ENCODE measurements at places on chromosomes 1 and 21. TPM values are rescaled to one million over a fixed set of nuclear protein-coding genes. Genes with fewer than 3 reads are reported as not detected.

- no peak overlapping the region for H3K4me3 ChIP-seq
- DNase-seq = no peak
- H3K36me3 ChIP-seq = no peaks in the 10 kb centered on the region
- H3K4me1 ChIP-seq = no peaks in the 10 kb centered on the region
- H3K27me3 ChIP-seq = no peaks in the 10 kb centered on the region
These were observed 327.7 kb downstream of the SMYD3 start for GRCh38 chr1:246179401-246179800.

- H3K27ac ChIP-seq = no peak overlapping the region
- no peak overlapping the region for H3K4me3 ChIP-seq
- peaks cover 61% of the 10 kb centered on the region for H3K36me3 ChIP-seq
- no peaks in the 10 kb centered on the region for H3K27me3 ChIP-seq
- peaks cover 21% of the 10 kb centered on the region for H3K4me1 ChIP-seq
These were observed 9.1 kb upstream of the SYTL1 start for GRCh38 chr1:27332536-27333281.

DNA sequence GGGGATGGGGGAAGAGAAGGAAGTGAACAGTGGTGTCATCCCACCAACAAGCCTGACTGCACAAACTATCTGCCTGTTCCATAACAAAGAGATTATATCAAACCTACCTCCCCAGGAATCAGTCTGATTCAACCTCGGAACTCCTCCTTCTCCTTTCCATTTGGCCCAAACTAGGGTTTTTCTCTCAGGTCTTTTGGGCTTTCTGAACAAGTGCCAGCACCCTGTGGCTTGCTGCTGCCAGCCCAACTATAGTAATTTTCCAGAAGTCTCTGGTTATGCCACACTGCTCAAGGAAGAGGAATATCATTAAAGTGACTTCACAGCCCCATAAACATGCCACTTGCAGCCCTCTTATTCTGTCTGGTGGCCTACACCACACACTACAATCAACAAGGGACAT is 70.5 kb downstream of the RGS7 start:
- H3K4me1 ChIP-seq = no peaks in the 10 kb centered on the region
- DNase-seq = no peak
- H3K27ac ChIP-seq = no peak overlapping the region
- no peak overlapping the region for H3K4me3 ChIP-seq

DNA sequence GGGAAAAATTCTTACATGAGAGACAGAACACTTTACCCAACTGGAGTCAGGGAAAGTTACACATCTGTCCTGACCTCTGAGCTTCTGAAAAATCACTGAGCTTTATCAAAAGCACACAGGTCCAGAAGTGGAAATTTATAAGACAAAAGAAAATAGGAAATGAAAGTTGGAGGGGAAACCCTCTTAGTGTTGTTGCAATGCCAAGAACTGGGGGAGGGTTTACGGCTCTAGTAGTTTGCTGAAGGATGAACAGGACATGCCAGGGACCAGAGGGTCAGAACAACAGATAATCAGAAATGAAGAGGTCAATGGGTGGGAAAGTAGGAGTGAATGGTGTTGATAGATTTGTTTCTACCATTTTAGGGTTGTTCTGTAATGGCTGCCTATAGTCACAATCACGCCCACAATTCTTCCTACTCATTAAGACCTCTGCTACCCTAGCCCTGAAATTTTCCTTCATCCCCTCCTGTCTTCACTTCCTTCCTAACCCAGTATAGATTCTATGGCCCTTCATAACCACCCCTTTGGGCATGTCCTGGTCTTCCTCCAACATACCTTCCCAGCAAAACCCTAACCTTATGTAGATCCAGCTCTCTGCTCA is 30.3 kb upstream of the FMOD start:
- no peaks in the 10 kb centered on the region for H3K27me3 ChIP-seq
- H3K36me3 ChIP-seq = no peaks in the 10 kb centered on the region
- H3K4me1 ChIP-seq = no peaks in the 10 kb centered on the region
- no peak overlapping the region for H3K4me3 ChIP-seq
- no peak overlapping the region for H3K27ac ChIP-seq

The C1orf87 gene
- total RNA-seq = not detected

DNA sequence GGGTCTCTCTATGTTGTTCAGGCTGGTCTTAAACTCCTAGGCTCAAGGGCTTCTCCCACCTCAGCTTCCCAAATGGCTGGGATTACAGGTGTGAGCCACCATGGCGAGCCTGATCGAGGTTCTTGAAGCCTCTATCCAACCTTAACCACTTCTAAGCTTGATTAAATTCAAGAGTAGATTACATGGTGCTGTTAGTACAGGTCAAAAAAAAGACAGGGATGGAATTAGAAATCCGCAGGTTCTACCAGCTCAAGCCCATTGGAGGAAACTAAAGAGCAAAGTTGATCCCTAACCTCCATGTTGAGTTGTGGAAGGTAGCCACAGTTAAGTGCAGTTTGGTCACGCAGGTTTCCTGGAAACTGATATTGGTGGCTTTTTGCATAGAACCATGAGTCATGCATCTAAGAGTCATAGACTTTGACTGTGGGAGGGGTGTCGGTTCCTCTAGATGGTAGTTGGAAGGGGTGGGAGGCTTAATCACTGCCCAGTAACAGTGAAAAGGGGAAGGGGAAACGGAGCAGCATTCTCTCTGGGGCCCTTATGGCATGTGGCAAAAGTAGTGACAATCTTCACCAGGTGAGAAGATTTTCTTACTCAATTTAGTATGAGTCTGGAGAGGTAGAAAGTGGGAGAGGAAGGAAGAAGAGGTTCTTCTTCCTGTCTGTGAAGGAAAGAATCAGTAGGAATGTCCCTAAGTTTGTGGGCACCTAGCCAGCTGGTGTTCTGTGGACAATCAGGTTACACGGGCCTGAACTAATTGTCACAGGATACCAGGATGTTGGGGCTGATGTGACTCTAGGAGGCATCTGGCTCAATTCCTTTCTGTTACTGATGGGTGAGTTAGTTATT is 7.0 kb downstream of the CD53 start:
- peak overlapping the region; percentile 8 for H3K4me3 ChIP-seq
- DNase-seq = peak; percentile 42
- H3K4me1 ChIP-seq = peaks cover 35% of the 10 kb centered on the region

GRCh38 chr1:180415985-180416633 is 86.3 kb downstream of the ACBD6 start:
- DNase-seq = peak; percentile 37
- peaks cover 3% of the 10 kb centered on the region for H3K36me3 ChIP-seq
- no peaks in the 10 kb centered on the region for H3K4me1 ChIP-seq
- H3K27ac ChIP-seq = no peak overlapping the region
- H3K4me3 ChIP-seq = no peak overlapping the region

DNA sequence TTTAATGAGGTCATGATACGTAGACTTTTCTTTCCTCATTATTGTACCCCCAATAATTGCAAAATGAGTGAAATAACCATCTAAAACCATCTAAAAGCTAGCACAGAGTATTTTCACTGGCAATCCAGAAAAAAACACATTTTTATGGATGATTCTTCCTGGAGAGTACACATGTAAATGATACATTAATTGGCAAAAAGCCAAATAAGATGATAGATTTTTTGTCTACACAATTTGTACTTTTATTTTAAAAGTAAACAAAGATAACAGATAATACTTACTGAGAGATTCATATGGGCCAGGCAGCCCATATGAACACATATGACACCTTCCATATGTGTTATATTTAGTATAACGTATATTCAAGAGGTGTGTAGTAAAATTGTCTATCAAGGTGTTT is 2.5 kb upstream of the KRTAP19-7 start:
- no peaks in the 10 kb centered on the region for H3K36me3 ChIP-seq
- H3K27me3 ChIP-seq = no peaks in the 10 kb centered on the region
- DNase-seq = no peak
- no peak overlapping the region for H3K27ac ChIP-seq

GRCh38 chr1:153261281-153262069 is 2.0 kb downstream of the LORICRIN start:
- H3K27me3 ChIP-seq = peaks cover 44% of the 10 kb centered on the region
- H3K4me1 ChIP-seq = peaks cover 16% of the 10 kb centered on the region
- no peak overlapping the region for H3K27ac ChIP-seq
- H3K4me3 ChIP-seq = peak overlapping the region; percentile 7
- H3K36me3 ChIP-seq = no peaks in the 10 kb centered on the region

DNA sequence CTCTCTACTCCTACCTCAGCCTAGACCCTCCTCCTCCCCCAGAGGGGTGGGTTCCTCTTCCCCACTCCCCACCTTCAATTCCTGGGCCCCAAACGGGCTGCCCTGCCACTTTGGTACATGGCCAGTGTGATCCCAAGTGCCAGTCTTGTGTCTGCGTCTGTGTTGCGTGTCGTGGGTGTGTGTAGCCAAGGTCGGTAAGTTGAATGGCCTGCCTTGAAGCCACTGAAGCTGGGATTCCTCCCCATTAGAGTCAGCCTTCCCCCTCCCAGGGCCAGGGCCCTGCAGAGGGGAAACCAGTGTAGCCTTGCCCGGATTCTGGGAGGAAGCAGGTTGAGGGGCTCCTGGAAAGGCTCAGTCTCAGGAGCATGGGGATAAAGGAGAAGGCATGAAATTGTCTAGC is 21.6 kb upstream of the VPS13D start:
- no peak for DNase-seq
- H3K27me3 ChIP-seq = no peaks in the 10 kb centered on the region
- H3K4me3 ChIP-seq = no peak overlapping the region
- H3K4me1 ChIP-seq = peaks cover 53% of the 10 kb centered on the region

DNA sequence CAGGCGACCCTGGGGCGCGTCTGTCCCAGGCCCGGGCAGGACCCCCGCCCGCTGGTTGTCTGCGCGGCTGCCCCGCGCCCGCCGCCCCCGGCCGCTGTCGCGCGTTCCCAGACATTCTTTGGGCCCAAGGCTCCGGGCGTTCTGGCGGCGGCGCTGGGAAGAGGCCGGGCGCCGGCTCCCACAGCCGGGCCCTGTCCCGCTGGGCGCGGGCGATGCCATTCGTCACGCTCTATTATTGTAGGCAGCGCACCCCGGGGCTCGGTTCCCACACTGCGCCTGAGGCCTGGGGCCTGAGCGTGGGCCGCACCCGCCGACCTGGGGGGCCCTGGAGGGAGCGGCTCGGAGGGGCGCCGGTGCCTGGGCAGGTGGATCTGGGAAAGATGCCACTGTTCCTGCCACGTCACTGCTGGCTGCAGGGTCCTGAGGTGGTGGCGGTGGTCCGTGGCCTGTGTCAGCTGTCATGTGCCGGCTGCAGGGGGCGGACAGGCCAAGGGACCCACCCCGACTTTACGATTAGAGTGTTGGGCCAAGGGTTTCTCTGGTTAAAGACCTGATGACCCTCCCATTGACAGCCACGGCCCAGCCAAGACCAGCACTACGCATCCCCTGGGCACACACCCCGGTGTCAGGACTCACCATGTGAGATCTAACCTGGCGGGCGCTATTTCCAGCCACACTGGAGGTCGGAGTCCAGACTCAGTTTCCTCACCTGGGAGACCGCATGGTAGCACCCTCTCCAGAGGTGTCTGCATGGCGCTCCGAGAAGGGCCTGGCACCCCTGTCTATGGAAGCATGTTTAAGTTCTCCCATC is 55.1 kb upstream of the ADARB1 start:
- no peak overlapping the region for H3K4me3 ChIP-seq
- DNase-seq = no peak
- no peak overlapping the region for H3K27ac ChIP-seq
- H3K27me3 ChIP-seq = peaks cover 12% of the 10 kb centered on the region
- H3K4me1 ChIP-seq = peaks cover 3% of the 10 kb centered on the region

DNA sequence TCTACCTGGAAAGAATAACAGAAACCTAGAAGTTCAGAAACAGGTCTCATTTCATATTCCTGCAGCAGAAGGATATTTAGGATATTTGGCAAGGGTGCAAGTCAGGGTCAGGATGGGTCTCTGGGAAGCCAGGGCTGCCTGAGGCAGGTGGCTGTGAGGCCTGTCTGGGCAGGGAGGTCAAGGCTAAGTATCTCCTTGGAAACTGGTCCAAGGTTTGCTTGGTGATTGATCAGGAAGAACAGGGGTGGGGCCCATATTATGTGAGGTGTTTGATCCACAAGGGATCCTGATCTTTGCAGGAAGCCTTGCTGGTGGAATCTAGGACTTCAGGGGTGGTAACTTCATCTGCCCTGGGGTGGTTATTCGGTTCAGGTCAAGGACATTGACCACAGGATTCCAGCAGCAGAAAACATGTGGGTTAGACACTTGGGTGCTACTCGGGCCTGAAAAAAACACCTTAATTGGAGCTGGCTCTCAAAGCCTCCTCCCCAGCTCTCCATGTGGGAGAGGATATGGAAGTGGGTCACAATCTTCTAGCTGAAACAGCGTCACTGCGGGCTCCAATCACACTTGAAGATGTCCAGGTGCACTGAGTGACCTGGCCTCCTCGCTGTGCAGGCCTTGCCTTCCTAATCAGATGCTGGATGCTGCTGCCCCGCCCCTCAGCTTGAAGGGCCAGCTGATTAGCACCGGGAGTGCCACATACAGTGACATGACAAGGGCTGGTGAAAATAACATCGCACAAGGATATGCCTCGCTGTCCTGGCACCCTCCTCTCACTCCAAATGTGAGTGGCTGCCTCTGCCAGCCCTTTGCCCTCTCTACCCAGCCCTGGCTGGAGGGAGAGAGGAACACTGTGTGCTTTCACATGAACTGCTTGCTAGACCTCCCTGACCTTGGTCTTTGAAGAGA is 8.7 kb downstream of the CTNNBIP1 start:
- no peak for DNase-seq
- peaks cover 18% of the 10 kb centered on the region for H3K4me1 ChIP-seq
- H3K27ac ChIP-seq = peak overlapping the region; percentile 27
- H3K27me3 ChIP-seq = no peaks in the 10 kb centered on the region

The KCNH1 gene
- not detected for total RNA-seq

The RXRG gene
- total RNA-seq = not detected

- no peak for DNase-seq
- H3K27ac ChIP-seq = no peak overlapping the region
- no peak overlapping the region for H3K4me3 ChIP-seq
- no peaks in the 10 kb centered on the region for H3K4me1 ChIP-seq
- H3K36me3 ChIP-seq = no peaks in the 10 kb centered on the region
These were observed 631.9 kb upstream of the ADGRL4 start for GRCh38 chr1:79638382-79638781.

The SSBP3 gene
- total RNA-seq = 164 TPM

DNA sequence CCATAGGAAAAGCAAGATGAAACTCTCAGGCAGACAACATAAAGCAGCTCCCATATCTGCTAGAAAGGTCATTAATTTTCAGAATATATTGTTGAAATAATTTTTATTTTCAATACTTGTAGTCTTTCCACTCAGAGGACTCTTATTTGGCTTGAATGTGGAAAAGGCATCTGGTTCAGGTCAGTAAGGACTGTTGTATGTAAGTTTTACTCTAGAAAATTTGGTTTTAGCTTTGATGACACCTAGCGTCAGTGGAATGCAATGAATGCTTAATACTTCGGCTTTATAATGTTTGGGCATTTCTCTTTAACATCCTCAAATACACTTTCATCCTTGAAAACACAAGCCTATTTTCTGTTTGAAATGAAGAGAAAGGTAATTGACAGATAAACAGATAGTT is 63.3 kb downstream of the LRRC40 start:
- no peaks in the 10 kb centered on the region for H3K27me3 ChIP-seq
- no peak for DNase-seq
- H3K4me3 ChIP-seq = no peak overlapping the region
- no peak overlapping the region for H3K27ac ChIP-seq
- peaks cover 4% of the 10 kb centered on the region for H3K36me3 ChIP-seq
